ENCODE measurements at places on chromosomes 1 and 21. TPM values are rescaled to one million over a fixed set of nuclear protein-coding genes. Genes with fewer than 3 reads are reported as not detected.

Gene SERTAD4
- 3.3 TPM for polyA plus RNA-seq

Gene WLS
- 153 TPM for polyA plus RNA-seq

Gene MTOR
- polyA plus RNA-seq: 56.6 TPM

DNA sequence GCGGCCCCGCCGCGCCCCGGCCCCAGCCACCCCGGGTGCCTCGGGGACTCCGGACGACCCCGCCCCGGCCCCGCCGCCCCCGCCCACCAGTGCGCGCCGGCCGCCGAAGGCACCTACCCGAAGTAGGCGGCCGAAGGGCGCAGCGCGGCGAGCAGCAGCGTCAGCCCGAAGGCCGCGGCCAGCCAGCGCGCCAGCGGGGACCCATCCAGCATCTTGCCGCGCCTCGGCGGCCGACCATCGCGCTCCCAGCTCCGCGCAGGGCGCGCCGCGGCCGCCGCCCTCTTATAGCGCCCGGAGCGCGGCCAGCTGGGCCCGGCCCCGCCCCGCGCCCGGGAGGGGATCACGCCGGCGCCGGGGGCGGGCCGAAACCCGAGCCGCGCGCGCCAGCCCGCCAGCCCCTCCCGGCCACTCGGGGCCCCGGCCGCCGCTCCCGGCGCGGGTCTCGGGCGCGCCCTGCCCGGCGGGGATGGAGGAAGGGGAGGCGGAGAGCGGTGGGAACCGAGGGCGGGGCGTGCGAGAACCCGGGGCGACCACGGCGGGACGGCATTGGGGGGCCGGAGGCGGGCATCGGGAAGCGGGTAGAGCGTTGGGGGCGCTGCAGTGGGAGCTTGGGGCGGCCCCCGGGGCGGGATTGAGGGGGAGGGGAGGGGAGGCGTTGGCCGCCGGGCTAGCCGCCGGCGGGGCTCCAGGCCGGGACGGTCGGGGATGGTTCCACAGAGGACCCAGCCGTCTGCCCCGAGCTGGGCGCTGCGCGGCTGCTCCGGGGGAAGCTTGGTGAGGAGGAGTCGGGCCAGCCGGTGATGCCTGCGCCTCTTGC, at the start of gene WNT9A:
TSS of gene WNT9A (minus strand) at position 257 of the 817 bp plus-strand sequence. CDS start at position 212, 45 bp downstream.
- DNase-seq: peak; percentile 68

GRCh38 chr21:45834821-45835293, 146.7 kb upstream of the COL6A1 start:
- DNase-seq: no peak

GRCh38 chr21:38326429-38326828, 69.6 kb downstream of the KCNJ15 start:
- no peak for DNase-seq

DNA sequence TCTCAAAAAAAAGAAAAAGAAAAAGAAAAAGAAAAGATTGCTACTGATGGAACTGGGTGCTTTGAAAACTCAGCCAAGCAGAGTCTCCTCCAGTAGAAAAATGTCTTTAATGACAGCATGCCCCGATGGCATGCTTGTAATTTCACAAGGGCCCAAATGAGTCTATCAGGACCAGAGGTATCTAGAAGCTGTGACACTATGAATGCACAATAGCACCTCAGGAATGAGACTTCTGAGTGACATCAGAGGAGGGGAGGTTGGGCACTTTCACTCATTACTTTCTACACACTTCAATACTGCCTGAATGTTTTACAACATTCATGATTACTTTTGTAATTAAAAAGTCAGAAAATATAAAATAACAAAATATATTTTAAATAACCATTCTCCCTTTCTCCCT, 15.1 kb upstream of the CD58 start:
- no peak for DNase-seq

DNA sequence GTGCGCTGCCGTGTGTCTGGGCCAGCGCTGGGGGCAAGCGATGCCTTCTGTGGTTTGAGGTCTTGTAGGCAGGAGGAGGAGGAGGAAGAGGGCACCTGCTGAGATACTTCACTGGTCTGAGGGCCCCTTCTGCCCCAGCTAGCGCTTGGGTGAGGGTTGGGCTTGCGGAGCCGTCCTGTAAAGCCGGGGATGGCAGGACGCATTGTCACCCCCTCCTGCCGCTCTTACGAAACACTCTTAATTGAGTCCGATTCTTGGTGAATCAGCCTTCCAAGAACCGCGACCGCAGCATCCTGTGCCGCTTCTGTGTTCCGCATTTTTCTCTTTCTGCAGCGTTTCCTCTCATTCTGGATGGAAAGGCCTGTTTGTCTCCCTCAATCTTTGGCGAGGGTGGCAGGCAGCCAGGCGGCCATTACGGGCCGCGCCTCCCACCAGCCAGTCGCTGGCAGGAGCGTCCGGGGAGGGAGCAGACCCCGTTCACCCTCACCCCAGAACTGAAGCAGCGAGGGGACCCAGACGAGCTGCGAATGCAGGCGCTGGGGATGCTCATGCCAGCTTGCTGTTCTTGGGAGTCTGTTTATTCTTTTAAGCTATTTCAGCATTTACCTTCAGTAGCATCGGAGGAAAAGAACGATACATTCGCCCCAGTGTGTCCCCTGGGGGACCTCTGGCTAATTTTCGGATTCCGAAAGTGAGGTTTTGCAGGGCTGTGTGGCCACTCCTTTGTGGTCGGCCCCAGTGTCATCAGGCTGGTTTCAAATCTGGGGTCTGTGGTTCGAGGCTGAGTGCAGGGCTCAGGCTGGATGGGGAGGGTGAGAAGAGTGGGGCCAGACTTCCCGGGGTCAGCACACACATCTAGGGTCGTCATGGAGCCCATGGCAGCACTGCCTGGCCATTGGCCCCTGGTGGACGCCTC, 62.7 kb downstream of the SKI start:
- DNase-seq: no peak

Measured in left kidney (tissue), 8 donors.